ENCODE measurements at places on chromosomes 16 and 17.

DNA sequence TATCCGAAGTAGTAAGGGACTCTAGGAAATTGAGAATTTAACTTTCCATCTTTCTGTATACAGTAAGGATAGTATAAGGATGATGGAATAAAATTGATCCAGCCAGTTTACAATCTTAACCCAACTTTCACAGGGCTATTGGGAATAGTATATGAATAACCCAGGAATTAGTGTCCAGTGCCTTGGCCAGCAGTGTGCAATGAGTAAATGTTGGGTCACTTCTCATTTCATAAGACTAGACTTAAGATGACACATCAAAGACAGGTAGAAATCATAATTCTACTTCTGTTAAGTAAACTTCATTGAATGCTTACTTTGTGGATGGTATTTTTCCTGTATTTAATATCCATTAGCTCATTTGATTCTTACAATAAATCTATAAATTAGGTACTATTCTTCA is 949.6 kb upstream of the GOT2 start:
- no peak overlapping the region for H3K27ac ChIP-seq
- peaks cover 2% of the 10 kb centered on the region for H3K27me3 ChIP-seq
- no peak overlapping the region for H3K4me3 ChIP-seq
- H3K36me3 ChIP-seq: peaks cover 5% of the 10 kb centered on the region
- H3K4me1 ChIP-seq: no peaks in the 10 kb centered on the region
- no peak for DNase-seq

GRCh38 chr17:15912416-15912955 is 32.4 kb upstream of the ADORA2B start:
- peaks cover 18% of the 10 kb centered on the region for H3K4me1 ChIP-seq
- H3K27me3 ChIP-seq: peaks cover 10% of the 10 kb centered on the region
- H3K27ac ChIP-seq: no peak overlapping the region
- H3K4me3 ChIP-seq: no peak overlapping the region

DNA sequence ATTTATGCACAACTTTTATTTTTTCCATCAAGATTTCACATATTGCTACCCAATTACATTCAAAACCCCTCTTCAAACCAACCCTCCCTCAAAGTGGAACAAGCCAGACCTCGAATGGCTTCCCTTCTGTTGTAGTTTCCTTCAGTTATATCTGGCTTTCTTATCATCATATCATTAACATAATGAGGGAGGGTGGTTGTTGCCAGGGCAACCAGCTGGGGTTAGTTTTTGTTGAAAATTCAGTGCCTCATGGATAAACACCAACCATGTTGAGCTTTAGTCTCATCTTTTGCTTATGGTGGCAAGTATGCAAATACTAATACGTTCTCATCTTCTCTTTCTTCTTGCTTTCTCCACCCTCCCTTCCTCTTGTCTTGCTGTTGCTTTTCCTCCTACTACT is 359.7 kb downstream of the CDH11 start:
- no peaks in the 10 kb centered on the region for H3K36me3 ChIP-seq
- H3K4me1 ChIP-seq: no peaks in the 10 kb centered on the region
- no peak overlapping the region for H3K4me3 ChIP-seq
- H3K27ac ChIP-seq: no peak overlapping the region

DNA sequence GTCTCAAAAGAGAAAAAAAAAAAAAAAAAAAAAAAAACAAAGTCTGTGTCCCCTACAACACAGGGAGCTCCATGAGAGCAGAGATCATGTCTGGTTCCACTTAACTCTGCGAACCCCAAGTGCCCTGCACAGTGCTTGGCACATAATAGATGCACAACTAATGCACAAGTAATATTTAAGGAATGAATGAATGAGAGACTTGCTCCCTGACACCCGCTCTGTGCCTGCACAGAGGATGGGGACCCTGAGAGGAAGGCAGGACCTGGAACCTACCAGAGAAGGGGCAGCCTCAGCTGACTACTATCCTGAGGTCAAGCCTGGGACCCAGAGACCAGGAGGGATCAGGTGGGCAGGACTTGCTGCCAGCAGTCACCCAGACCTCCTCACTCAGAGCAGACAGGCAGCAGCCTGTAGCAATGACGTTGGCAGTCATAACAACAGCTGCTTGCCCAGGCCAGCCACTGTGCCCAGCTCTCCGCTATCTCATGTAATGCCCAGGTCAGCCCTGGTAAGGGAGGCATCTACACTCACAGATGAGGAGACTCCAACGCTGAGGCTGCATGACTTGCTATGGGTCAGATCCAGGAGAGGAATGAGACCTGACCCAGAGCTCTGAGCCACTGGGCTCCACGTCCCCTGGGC is 2.9 kb downstream of the MYO15A start:
- H3K4me1 ChIP-seq: peaks cover 41% of the 10 kb centered on the region
- peak overlapping the region; percentile 42 for H3K27ac ChIP-seq
- H3K4me3 ChIP-seq: no peak overlapping the region
- H3K27me3 ChIP-seq: no peaks in the 10 kb centered on the region

- peaks cover 6% of the 10 kb centered on the region for H3K4me1 ChIP-seq
- no peak overlapping the region for H3K4me3 ChIP-seq
- no peak for DNase-seq
- H3K27me3 ChIP-seq: peaks cover 4% of the 10 kb centered on the region
- peak overlapping the region; percentile 6 for H3K27ac ChIP-seq
Measured at GRCh38 chr17:82627405-82627804, 20.8 kb downstream of the WDR45B start.

DNA sequence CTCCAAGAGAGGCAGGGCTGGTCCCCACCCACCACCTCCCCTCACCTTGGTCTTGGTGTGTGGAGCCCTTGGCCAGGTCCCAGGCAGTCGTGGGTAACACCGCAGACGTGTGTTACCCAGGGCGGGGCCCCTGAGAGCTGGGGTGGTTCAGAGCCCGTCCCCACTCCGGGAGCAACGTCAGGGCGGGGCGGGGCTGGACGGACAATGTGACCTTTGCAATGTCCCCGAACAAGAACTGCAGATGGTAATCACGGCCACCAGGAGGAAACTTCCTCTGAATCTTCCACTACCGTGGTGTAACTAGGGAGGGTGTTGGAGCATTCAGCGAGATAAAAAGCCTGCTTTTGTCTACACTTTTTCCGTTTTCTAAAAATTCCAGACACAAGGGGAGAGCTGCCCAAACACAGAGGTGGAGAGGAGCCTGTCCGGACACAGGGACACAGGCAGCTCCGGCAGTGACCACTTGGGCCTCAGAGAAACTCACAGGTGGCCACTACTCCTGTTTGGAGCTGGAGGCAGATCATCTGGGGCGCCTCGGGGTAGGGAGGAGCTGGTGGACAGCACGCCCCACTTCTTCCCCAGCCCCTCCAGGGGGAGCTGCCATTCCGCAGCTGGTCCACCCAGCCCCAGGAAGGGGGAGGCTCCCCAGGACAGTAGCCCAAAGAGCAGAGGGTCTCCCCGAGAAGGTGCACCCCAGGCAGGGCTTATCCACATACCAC is 14.2 kb upstream of the SLC38A10 start:
- H3K36me3 ChIP-seq: no peaks in the 10 kb centered on the region
- peaks cover 3% of the 10 kb centered on the region for H3K27me3 ChIP-seq
- H3K4me3 ChIP-seq: peak overlapping the region; percentile 69
- H3K4me1 ChIP-seq: peaks cover 50% of the 10 kb centered on the region
- peak; percentile 73 for DNase-seq

GRCh38 chr17:7774055-7774521 is 56.5 kb downstream of the DNAH2 start:
- H3K4me3 ChIP-seq: no peak overlapping the region
- H3K27ac ChIP-seq: no peak overlapping the region
- H3K27me3 ChIP-seq: peaks cover 65% of the 10 kb centered on the region

DNA sequence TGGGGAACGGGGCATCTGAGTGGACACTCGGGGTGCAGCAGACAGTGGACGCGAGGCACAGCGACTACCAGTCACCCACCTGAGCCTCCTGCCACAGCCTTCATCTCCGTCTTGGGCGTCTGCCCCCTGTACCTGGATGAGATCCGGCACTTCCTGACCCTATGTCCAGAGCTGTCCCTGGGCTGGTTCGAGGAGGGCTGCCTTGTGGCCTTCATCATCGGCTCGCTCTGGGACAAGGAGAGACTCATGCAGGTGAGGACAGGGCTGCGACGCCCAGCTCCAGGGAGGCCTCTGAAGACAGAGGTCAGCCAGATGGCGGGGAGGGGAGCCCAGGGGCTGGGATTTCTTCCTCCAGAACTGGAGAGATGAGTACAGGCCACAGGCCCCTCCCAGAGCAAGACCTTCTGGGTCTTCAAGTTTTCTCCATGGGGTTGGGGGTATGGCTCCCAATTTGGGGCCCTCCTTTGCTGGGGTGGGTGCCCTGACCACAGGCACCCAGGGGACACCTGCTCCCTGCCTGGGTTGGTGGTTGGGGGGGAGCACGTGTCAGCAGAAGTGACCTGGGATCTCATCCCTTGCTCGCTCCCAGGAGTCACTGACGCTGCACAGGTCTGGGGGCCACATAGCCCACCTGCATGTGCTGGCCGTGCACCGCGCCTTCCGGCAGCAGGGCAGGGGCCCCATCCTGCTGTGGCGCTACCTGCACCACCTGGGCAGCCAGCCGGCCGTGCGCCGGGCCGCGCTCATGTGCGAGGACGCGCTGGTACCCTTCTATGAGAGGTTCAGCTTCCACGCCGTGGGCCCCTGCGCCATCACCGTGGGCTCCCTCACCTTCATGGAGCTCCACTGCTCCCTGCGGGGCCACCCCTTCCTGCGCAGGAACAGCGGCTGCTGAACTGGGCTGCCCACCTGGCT is 1.9 kb downstream of the AANAT start:
- peaks cover 12% of the 10 kb centered on the region for H3K4me1 ChIP-seq
- H3K4me3 ChIP-seq: no peak overlapping the region
- H3K36me3 ChIP-seq: no peaks in the 10 kb centered on the region
- H3K27ac ChIP-seq: no peak overlapping the region
- H3K27me3 ChIP-seq: peaks cover 7% of the 10 kb centered on the region

GRCh38 chr16:16158082-16158658 is 65.1 kb downstream of the ABCC6 start:
- no peaks in the 10 kb centered on the region for H3K4me1 ChIP-seq
- peaks cover 46% of the 10 kb centered on the region for H3K36me3 ChIP-seq
- peaks cover 15% of the 10 kb centered on the region for H3K27me3 ChIP-seq
- no peak overlapping the region for H3K4me3 ChIP-seq
- no peak overlapping the region for H3K27ac ChIP-seq
- DNase-seq: no peak

DNA sequence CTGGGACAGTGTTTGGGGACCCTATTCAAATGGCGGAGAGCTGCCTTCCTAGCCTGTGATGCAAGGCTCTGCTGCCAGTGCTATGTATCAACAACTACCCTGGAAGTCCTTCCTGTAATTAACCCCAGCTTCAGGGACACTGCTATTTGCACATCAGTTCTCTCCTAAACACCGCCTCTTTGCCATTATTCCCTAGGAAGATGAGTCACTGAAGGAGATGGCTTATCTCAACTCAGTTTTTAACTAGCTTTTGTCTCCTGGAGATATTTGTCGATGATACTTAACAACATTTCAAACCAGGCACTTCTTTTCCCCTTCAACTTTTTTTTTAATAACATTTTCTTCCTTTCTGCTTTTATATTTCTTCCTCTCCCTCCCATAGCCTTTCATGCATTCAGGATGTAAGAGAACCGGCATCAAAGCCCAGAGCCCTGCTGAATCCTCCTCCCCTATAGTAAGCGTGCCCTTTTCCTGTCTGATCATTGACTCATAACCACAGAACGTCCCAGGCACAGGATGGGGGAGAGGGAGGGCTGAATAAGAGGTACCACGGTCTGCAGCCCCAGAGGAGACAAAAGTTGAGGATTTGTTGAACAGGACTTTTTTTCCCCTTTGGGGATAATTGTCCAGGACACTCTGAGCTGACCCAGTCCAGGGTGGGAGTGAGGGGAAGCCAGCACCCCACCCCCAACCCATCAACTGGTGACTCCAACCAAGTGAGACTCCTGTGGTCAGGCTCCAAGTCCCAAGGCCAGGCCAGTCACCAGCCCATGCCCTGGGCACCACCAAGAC is 387.8 kb upstream of the SALL1 start:
- peaks cover 3% of the 10 kb centered on the region for H3K27me3 ChIP-seq
- H3K4me1 ChIP-seq: peaks cover 100% of the 10 kb centered on the region
- H3K36me3 ChIP-seq: no peaks in the 10 kb centered on the region
- H3K27ac ChIP-seq: peak overlapping the region; percentile 94
- peak overlapping the region; percentile 56 for H3K4me3 ChIP-seq
- DNase-seq: peak; percentile 43

- H3K36me3 ChIP-seq: no peaks in the 10 kb centered on the region
- no peak overlapping the region for H3K27ac ChIP-seq
- no peak for DNase-seq
- peaks cover 3% of the 10 kb centered on the region for H3K27me3 ChIP-seq
- H3K4me1 ChIP-seq: peaks cover 17% of the 10 kb centered on the region
Measured at GRCh38 chr17:55068862-55069811, 100.6 kb downstream of the STXBP4 start.

DNA sequence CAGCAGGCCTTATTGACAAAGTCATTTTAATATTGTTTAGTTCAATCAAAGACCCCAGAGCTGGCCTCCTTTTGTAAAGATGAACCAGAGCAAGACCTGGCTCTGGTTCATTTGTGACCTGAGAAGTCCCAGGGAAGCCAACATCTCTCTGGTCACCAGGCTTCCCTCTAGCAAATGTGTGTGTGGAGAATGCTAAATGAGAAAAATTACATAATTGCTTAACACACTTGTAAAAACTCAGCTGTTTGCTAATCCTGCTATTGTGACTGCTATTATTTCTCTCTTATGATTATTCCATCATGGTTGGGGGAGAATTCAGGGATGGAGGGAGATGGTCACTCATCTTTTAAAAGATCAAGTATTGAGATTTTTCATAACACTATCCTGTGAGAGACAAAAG is 94.3 kb upstream of the CLEC3A start:
- DNase-seq: no peak

- H3K4me3 ChIP-seq: no peak overlapping the region
- H3K27ac ChIP-seq: no peak overlapping the region
- peaks cover 34% of the 10 kb centered on the region for H3K4me1 ChIP-seq
- no peaks in the 10 kb centered on the region for H3K36me3 ChIP-seq
Measured at GRCh38 chr16:17377360-17378324, 93.1 kb downstream of the XYLT1 start.

GRCh38 chr16:81600275-81600674 is 155.7 kb downstream of the CMIP start:
- no peak for DNase-seq
- H3K4me1 ChIP-seq: peaks cover 40% of the 10 kb centered on the region
- H3K4me3 ChIP-seq: no peak overlapping the region

Measured in nephron progenitor cell (in vitro differentiated cells).